ENCODE measurements at places on chromosomes 4 and X.

DNA sequence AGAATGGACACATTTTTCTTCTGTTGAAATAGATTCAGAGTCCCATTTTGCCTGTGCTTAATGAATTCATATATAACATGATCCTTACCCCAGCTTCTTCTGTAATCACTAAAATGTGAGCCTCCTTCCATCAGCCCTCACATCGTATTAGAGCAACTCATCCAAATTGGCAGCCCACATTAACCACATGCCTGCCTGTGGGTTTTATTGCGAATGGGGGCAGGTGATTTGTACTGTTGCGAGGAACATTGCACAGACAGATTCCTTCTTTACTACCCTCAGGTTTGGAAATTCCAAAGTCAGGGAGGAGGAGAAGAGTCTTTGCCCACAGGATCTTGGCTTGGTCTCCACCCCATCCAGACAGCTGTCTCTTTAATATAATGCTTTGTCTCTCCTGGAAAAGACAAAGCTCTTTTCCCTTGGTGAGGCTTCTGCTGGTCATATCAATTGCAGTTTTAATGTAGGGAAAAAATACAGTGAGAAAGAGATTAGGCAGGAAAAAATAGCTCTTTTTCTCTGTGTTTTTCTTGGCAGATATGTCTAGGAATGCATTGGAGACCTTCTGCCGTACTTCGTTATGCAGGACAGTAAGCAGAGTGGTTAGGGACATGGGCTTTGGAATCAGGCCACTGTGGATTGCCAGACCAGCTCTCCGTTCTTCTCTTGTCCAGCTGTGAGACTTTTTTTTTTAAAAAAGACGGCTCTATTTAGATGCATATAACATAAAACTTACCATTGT lies 371.2 kb downstream of the AFF2 start:
- no peak for DNase-seq

DNA sequence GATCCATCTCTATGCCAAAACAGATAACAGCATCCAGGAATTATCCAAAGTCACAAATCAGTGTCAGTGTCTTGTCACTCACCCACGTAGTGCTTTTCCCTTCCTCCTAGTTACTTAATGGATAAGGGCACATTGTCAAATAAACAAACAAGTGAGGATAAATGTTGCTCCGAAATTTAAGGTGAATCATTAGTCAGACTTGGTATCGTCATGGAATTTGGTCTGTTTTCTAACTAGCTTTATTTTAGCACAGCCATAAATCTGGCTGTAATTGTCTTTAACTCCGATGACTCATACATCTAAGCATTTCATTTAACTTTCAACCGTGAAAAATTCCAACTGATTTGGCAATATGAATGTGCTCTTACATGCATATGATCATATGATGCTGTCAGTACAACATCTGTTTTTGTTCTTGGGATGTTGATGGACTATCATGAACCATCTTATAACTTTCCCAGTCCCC lies 83.3 kb downstream of the SNCA start:
- no peak for DNase-seq

DNA sequence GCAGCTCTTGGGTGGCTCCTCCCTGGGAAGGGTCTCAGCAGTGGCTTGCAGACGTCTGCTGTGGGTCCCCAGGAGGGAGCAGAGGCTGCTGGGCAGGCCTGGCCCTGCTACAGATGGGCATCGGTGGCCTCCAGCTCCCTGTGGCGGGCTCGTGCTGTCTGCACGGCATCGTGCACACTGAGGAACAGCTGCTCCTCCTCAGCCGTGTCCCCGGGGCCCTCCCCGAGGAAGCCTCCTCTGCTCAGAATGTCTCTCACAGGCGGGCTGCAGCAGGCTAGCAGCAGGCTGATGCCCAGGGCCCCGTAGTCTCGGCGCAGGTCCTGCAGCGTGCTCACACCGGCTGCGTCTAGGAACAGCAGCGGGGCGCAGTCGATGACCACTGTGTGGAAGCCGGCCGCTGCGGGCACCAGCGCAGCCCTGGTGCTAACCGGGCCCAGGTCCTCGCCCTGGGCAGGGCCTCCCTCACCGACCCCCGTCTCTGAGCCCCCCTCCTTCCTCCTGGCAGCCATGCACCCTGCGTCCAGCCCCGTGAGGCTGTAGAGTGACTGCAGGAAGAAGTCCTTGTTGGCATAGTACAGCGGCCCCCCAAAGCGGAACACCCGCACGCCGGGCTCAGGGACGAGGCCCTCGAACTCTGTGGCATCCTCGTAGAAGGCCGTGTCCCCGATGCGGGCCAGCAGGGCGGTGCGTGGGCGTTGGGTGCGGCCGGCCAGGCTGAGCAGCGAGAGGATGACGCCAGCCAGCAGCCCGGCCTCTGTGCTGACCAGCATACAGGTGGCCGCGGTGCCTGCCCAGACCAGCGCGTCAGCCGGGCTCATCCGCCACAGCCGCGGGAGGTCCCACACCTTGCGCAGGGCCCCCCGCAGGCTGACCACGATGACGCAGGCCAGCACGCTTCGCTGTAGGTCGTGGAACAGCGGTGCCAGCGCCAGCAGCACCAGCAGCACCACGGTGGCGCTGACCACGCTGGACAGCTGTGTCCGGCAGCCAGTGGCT lies 2.2 kb downstream of the IDUA start:
- no peak for DNase-seq

DNA sequence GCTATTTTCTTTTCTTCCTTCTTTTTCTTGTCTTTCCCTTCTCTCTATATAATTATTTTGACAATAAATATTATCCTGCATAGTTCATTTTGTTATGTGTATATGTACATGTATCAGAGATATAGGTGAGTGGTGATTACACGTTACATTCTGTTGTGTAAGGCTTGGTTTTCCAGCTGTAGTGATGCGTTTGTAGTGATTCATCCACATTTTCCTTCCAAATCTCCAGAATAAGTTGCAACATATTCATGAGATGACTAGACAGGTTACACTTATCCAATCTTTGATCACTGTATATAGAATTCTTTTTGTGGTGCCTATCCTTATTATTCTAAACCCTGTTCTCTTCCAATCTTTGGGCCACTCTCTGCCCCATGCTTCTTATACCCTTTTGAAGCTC lies 540.2 kb downstream of the GBA3 start:
- DNase-seq: no peak

GRCh38 chrX:41799661-41800060 lies 75.7 kb downstream of the GPR82 start:
- no peak for DNase-seq

GRCh38 chr4:23888421-23889319 lies 1.2 kb downstream of the PPARGC1A start:
- DNase-seq: no peak

- no peak for DNase-seq
Measured at GRCh38 chrX:21837056-21837455, 2.4 kb upstream of the MBTPS2 start.

DNA sequence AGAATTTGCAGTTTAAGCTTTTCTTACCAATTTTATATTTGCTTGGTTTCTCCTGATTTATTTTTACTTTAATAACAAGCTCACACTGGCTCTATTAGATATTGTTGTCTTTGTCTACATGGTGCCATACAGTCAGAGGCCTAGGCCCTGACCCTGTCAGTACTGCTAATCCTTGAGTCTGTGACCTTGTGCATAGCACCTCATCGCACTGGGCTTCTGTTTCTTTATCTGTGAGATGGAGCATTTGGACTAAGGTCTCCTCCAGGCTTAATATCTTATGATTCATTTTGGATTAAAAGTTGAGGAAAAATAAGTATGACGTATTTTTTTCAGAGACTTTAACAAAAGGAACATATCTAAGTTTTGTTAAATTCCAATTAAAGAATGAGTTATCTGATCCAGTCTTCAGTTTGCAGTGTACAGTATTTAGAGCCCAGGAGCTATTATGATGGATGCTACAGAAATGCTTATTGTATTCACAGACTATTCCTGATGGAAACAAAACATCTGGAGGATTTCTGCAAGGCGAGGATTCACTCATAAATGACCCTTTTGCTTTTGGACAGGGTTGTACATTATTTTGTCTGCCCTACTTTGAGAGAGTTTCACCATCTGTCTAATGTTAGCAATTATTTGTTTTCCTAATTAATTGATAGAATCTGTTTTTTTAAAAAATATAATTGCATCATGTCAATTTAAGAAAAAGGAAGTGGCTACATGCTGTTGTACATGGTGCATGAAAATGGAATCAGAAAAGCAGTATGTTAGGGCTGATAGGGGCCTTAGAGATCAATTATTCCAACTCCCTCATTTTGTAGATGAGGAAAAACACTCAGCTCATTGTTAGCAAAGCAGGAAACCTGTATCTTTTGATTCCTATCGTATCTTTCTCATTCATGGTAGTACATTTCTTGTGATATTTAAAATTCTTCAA lies 203.6 kb downstream of the BANK1 start:
- DNase-seq: no peak
